ENCODE measurements at places on chromosomes 11 and 22.

- no peak for DNase-seq
These were observed 312.3 kb downstream of the MN1 start for GRCh38 chr22:27489178-27489675.

GRCh38 chr11:57055744-57056143 is 67.0 kb downstream of the OR5AK2 start:
- DNase-seq, result no peak

- peak; percentile 77 for DNase-seq
These were observed 6.4 kb downstream of the FADS2 start for GRCh38 chr11:61834278-61835048.

DNA sequence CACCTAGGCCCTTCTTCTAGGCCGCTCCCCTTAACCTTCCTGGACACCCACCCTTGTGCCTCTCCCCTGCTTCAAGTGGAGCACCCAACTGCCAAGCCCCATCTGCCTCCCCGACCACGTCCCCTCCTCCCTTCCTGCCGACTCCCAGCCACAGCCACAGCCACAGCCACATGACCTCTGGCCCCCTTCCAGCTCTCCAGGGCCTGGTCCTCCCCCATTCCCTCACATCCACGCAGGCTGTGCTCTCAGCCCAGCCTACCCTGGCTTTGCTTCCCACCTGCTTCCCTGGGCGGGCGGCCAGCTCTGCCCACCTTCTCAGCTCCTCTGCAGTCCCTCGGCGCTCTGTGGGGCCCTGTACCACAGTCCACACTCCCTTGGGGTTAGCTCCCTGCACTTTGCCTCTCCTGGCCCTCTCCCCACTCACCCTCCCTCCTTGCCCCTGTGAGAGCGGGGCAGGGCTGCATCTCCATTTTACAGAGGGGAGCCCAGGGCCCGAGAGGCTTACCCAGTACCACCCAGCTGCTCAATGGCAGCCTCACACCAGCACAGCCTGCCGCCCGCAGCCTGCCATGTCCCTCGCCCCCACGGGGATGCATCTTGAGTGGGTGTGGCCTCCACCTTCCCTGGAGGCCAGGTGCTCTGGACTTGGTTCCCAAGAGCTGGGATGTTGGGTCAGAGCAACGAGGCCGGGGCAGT is 20.3 kb downstream of the PARVG start:
- DNase-seq, result no peak

GRCh38 chr11:35045236-35045820 is 93.6 kb upstream of the CD44 start:
- no peak for DNase-seq

GRCh38 chr11:104488561-104488960 is 324.6 kb upstream of the PDGFD start:
- DNase-seq, result no peak

DNA sequence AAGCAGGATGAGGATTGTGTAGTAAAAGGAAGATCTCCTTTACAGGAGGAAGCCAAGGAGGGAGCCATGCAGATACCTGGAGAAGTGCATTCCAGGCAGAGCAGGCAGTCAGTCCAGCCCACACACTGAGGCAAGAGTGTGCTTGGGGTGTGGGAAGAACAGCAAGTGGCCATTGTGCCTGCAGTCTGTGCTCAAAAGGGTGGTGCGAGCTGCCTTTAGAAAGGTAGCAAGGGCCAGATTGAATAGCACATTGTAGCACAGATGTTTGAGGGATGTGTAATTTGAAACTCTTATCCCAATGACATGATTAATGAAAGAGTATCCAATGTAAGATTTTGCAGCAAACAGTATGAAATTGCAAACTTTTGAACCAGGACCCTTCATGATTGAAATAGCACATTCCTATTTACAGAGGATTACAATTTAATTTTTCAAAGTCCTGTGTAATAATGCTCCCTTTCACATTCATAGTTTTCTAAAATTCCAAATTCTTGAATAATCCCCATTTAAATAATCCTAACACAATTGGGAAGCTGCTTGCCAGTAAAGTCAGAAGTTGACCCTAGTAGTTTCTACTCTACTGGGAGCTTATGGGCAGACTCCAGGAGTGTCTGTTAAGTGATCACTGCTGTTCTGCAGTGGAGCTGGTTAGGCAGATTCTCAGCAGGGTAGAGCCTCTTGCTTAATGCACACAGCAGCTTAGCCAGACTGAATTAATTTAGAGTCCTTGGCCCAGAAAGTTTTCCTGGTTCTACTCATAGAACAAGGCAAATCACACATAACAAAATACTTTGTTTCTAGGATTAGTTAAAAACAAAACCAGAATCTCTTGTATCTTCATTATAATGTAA is 78.1 kb downstream of the CYB5R2 start:
- no peak for DNase-seq

GRCh38 chr11:48004456-48004855 is 24.1 kb downstream of the PTPRJ start:
- DNase-seq, result no peak

- DNase-seq, result no peak
These were observed 1818.1 kb upstream of the RAG2 start for GRCh38 chr11:38416141-38416540.

- DNase-seq, result no peak
These were observed 34.5 kb downstream of the C11orf65 start for GRCh38 chr11:108432783-108433182.

DNA sequence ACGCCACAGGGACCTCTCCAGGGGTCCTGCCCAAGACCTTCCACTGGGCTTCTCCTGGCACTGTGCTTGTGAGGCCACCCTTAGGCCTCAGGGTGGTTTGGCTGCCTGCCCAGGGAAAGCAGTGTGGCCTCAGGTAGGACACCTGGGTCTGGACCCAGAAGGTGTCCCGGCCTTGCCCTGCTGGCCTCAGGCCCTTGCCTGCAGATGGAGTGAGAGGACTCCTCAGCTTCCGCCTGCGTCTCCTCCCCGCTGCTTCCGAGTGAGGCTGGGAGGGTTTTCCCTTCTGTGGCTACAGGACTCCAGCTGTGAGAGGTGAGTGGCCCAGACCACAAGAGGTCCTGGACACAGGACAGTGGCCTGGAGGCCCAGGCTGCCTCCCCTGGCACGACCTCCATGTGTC is 60.4 kb downstream of the WNT7B start:
- no peak for DNase-seq

- no peak for DNase-seq
These were observed 51.4 kb downstream of the CDON start for GRCh38 chr11:126011265-126011664.

DNA sequence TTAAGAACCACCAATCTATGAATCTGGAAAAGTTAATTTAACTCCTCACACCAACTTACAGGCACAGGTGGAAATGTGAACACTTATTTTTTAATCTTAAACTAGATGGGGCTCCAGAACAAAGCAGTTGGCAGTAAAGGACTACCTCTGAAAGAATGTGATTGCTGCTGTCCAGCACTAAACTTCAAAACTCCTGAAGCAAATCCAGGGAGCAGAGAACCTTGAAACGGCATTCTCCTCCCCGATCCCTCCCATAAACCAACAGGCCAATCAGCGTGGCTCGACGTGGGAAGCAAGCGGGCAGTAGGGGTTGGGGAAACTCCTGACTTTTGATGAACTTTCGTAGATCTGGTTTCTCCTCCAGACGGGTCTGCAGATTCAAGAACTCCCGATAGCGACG is 5.0 kb downstream of the SNX19 start:
- no peak for DNase-seq

- DNase-seq, result no peak
These were observed 80.1 kb downstream of the C2CD3 start for GRCh38 chr11:74090701-74091100.
